ENCODE measurements at places on chromosomes 12 and 14.

DNA sequence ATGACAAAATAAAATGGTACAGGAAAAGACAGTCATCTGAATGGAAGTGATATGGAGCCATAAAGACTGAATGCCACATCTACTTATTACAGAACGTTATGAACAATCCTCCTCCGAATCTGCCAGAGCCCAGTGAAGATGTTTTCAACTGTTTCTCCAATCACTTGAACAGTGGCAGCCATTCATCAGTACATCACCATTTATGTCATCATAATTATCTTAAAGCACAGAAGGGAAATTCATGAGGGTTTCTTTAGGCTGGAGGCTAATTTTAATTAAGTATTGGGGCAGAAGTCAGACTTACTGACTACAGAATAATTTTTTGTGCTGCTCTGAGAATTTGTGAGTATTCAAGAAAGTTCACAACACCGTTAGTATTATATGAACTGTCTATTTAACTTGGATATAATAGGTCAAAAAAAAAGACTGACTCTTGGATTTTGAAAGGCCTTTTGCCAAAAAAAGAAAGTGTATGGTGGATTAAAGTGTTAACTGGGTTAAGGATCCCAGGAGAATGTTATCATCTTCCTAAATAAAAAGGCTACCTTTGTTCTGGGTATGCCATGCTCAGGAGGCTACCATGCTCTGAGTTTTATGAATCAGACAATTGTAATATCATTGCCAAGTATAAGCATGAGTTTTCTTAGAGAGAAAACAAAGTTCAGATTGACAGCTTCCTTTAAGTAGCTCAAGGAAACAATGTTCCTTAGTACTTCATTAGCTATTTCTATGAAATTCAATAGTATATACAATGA is 40.1 kb downstream of the PDZRN4 start:
- no peak for DNase-seq

DNA sequence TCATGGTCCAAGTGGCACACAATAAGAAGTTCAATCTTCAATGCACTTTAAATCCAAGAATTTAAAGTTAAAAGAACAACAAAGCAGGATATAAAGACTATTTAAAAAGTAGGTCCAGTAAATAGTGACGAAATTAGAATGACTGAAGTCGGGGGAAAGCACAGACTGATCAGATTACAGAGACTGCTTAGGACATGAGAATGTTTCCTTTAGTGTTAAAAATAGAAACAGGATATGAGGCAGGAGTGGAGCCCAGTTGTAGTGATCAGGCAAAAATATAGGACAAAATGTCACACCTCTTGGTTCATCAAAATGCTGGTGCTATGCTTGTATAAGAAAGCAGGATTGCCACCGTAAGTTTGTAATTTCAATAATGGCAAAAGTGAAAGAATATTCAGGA is 52.2 kb upstream of the CD163 start:
- DNase-seq, result peak; percentile 63

DNA sequence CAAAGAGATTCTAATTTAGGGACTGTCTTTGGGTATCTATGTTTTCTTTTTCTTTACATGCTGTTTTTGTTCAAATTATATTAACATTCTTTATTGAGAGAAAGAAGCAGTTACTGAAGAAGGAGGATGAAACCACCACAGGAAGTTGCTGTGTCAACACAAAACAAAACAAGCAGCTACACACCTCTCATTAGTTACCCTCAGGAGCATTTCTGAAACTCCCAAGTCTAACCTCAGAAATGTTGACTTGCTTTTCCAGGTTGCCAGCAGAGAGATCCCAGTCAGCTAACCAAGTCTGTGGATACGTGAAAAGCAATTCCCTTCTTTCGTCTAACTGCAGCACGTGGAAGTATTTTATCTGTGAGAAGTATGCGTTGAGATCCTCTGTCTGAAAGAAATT is 33.5 kb downstream of the CLEC1A start:
- no peak for DNase-seq

- no peak for DNase-seq
Observed at GRCh38 chr14:71468701-71469100, 463.5 kb upstream of the RGS6 start.

- DNase-seq, result no peak
Observed at GRCh38 chr12:110622582-110622981, 8.7 kb downstream of the TCTN1 start.

DNA sequence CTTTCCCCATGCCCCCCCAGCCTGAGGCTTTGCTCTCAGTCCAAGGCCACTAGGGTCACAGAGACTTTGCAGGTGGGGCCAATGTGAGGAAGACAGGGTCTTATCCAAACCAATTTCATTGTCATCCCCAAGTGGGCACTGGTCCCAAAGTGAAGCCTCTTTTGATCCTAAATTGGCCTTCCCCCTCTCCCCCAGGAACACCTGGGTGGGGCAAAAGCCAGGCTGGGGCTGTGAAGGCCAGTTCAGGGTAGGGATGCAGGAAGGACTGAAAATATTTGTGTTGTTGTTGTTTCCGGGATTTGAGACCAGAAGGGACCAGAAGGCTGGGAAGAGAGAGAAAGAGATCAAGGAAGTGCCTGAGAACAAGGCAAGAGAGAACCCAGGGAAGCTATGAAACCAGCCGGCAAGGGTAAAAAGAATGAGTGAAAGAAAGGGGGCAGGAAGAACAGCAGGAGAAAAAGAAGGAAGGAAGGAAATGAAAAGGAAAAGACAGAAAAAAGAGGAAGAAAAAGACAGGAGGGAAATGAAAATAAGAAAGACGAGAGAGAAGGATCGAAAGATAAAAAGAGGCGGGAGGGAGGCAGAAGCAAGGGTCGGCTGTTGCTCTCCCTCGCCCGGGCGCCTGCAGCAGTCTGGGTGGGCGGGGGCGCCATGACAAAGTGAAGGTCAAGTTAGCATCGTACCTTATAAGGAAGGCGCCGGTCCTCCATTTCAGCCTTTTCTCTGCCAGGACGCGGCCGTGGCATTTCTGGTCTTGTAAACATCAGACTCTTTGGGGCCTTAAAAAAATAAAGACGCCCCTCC is 7.4 kb upstream of the HOXC11 start:
- no peak for DNase-seq

DNA sequence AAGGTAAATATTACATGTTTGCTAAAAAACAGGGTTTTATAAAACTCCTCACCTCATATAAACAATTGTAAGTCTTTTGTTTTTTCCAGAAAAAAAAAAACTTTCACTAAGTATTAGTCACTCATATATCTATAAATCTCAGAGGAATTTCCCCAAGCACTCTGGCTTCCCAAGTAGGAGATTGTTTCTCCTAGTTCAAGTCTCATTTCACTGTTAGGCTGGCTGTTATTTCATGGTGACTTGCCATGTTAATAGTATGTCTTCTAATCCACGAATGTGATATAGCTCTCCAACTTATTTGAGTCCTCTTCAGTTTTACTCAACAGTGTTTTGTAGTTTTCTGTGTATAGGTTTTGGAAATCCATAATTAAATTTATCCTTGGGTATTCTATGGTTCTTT is 61.6 kb downstream of the CAPZA3 start:
- peak; percentile 3 for DNase-seq

- DNase-seq, result no peak
Observed at GRCh38 chr12:52175371-52176350, 16.2 kb downstream of the KRT80 start.

DNA sequence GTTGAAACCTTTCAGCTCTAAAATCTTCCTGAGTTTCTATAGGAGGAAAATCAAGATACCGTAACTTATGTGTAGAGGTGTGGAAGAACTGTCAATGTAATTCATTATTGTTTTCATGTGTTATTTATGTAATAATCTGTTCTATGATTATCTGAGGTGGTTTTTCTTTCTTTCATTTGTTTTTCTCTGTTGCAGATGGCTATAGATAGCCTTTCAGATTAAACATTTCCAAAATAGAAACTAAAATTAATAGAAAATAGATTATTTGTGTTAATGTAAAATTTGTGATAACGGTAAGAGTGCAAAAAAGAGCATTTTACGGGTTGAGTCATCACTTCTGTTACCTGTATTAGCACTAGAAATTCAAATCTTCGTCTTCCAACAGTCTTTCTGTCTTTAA is 128.8 kb downstream of the SYNE2 start:
- DNase-seq, result no peak

DNA sequence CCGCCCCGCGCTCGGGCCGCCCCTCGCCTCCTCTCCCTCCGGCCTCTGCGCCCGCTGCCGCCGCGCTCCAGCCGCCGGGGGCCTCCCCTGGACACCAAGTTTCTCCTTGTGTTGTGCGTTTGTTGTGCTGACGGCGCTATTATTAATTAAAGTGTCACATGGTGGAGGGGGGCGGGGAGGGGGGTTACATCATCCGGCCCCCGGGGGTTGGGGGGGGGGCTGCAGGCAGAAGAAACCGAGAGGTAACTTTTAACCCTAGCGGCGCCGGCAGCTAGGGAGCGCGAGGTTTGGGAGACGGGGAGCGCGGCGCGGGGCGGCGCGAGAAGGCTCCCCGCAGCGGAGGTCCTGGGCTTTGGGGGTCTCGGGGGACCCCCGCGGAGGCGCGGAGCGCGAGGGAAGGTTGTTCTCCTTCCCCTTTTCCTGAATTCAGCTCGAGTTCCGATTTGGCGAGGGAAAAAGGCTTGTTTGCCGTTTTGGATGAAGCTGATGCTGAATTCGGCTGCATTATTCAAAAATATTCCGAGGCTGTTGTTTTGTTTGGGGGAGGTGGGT is at the start of gene HRK:
HRK (minus strand) TSS at position 117 of the 552 bp plus-strand sequence. CDS start 134 bp downstream, outside the sequence.
- DNase-seq, result no peak

- no peak for DNase-seq
Observed at GRCh38 chr12:115574826-115575225, 702.7 kb downstream of the MED13L start.

DNA sequence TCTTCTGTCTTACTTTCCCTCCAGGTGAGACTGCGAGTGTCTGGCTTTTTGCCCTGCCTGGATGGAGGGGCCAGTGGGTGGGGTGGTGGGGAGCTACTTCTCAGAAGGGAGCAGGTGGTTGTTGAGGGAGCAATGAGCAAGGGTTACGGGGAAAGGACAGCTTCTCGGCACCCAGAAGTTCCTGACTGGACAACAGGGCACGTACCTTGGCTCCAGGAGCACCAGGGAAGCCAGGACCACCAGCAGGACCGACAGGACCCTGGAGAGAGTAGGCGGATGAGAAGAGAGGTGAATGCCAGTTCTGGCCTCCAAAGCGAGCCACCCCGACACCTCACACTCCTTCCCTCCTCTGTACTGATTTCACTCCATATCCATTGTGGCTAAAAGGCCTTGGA is 15.3 kb downstream of the COL2A1 start:
- no peak for DNase-seq

DNA sequence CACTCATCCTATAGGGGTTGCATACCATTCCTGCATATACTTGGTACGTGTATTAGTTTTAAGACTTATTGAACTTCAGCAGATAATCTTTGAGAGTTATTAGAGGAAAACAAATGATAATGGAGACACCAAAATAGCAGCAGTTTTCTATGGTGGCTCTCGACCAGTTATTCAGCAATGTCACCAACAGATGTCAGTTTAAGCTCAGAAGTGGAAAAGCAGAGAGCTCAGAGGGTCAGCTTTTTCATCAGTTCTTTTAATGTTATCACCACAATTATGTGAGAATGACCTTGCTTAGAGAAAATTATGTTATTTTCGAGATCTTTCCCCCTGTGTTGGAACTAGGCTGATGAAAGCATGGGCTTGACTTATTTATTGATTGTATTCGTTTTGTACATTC is 32.0 kb downstream of the PTPN11 start:
- no peak for DNase-seq

DNA sequence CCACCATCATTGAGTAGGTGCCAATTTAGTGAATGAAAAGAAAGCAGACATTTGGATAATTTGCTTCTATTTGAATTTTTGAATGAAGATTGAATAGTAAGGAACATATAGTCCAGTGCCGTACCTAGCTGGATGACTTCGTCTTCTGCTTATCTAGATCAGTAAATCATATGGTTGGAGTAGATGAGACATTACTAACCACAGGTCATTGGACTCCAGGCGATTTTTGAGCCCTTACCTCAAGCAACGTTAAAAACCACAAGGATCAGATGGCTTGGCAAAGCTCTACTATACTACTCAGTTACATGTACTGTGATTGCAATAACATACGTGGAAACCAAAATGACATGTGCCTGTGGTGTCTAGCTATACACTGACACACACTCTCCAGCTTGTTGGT is 1.7 kb upstream of the SPATS2 start:
- peak; percentile 90 for DNase-seq

GRCh38 chr12:98701166-98701565 is 56.1 kb downstream of the APAF1 start:
- DNase-seq, result no peak

- DNase-seq, result no peak
Observed at GRCh38 chr12:121943926-121944325, 25.5 kb downstream of the CFAP251 start.

- no peak for DNase-seq
Observed at GRCh38 chr12:65615118-65615517, 209.2 kb upstream of the HMGA2 start.

GRCh38 chr12:41100572-41100971 is 87.5 kb upstream of the PDZRN4 start:
- no peak for DNase-seq

DNA sequence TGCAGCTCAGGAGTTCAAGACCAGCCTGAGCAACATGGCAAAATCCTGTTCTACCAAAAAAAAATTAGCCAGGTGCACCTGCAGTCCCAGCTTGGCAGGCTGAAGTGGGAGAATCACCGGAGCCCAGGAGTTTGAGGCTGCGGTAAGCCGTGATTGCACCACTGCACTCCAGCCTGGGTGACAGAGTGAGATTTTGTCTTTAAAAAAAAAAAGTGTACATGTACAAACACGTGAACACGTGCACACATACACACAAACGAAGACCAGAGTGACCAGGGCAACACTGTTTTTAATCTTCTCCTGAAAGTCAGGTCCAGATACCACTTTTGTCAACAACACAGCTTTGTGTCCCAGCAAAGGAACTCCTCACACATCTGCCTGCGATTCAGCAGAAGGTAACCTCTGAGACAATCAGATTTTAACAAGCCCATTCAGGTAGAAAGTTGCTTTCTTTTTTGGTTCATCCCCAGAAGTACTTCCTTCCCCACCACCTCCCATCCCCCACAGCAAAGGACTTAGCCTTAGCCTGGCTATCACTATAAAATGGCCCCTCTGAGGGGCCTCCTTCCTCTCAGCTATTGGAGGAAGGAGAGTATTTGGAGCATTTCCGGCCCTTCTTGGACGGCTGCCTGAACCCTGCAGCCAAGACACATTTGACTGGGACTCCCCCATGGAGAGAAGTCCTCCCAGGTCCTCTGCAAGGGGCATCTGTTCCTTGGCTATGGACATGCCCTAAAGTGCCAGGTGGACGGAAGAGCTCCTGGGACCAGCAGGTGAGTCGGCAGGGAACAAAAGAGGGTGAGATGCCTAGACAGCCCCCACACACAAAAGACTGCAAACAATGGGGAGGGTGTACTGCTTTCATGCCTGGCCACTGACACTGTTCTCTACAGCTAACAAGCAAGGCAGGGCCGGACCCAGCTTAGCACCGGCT is 9.8 kb downstream of the CTDSP2 start:
- DNase-seq, result no peak

- DNase-seq, result peak; percentile 90
Observed at GRCh38 chr14:34781242-34781641, 66.8 kb upstream of the CFL2 start.

DNA sequence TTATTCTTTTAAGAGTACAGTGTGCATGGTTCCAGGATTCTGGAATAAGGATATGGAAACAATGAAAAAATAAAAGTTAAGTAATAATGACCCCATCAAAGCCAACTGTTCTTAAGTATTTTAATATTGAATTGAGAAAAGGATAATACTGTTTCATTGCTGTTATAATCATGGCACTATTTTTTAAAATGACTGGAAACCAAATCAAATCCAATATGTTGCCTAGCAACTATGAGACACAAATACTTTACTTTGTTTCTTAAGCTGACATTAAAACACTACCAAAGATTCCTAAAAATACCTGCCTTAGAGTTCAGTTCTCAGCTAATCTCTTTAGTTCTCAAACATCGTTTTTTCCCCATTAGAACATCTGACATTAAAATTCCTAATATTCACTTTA is 66.4 kb upstream of the OTOGL start:
- no peak for DNase-seq

Measured in non-pigmented ciliary epithelial cell (primary cell).